ENCODE measurements at places on chromosomes 5 and 9.
A peak's percentile ranks its signal among the peaks of the same experiment; 100 is the strongest.

GRCh38 chr5:143992496-143992895, 178.0 kb downstream of the YIPF5 start:
- DNase-seq, result no peak

- no peak for DNase-seq
Observed at GRCh38 chr9:126893079-126893478, 21.5 kb upstream of the RALGPS1 start.

- no peak for DNase-seq
Observed at GRCh38 chr5:107408564-107408963, 262.2 kb downstream of the EFNA5 start.

- peak; percentile 35 for DNase-seq
Observed at GRCh38 chr9:22228542-22228941, 218.1 kb upstream of the DMRTA1 start.

DNA sequence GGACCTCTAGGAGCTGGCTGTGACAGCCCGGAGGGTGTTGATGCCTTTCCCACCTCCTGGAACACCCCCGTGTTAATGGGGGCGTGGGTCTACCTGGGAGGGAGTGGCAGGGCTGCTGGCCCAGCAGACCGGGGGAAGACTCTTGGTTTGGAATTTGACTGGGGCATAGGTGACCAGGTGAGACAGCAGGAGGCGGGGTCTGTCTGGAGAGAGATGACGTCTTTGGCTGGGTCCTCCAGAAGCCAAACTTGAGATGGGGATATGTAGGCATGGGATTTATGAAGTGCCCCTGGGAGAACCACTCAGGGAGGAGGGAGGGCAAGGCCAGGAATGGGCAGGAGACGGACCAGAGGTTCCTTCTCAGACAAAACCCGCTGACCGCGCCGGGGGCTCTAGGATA, 42.6 kb downstream of the NEK6 start:
- no peak for DNase-seq

GRCh38 chr9:114207034-114207810, 51.9 kb downstream of the COL27A1 start:
- peak; percentile 79 for DNase-seq

GRCh38 chr5:94623877-94624276, 5.4 kb downstream of the SLF1 start:
- DNase-seq, result no peak

GRCh38 chr5:27821681-27822080, 783.3 kb upstream of the CDH9 start:
- DNase-seq, result peak; percentile 4

DNA sequence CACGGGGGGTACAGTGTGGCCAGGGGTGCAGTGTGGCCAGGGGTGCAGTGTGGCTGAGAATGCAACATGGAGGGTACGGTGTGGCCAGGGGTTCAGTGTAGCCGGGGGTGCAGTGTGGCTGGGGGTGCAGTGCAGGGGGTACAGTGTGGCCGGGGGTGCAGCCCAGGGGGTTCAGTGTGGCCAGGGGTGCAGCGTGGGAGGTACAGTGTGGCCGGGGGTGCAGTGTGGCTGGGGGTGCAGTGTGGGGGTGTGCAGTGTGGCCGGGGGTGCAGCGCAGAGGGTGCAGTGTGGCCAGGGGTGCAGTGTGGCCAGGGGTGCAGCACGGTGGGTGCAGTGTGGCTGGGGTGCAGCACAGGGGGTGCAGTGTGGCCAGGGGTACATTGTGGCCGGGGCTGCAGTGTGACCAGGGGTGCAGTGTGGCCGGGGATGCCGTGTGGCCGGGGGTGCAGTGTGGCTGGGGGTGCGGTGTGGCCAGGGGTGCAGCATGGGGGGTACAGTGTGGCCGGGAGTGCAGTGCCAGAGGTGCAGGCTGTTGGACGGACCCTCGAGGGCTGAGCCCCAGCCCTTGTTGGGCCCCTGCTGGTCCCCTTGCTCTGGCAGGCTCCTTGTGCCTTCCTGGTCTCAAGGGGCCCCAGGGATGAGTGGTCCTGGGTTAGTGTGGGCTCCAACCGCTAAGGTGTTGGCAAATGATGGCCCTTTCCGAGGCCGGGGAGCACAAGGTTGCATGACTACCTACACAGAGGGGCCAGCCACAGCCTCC, 17.9 kb downstream of the TPPP start:
- no peak for DNase-seq

DNA sequence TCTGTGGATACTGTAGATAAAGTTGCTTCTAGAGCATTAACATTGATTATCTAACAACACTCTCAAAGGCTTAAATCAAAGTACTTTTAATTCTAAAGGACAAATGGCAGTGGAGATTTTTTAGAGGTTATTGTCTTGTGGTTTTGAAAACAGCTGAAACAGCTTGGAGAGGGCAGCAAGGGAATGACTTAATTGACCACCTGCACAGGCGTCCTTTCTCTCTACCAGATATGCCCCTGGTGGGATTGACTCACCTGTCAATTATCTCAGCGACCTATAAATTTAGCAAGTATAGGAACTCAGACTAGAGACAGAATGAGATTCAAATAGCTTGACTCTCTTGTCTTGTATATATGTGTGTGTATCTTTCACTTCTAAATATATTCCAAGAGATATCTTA, 13.5 kb downstream of the ARL14EPL start:
- no peak for DNase-seq

- DNase-seq, result no peak
Observed at GRCh38 chr9:13431222-13431536, 151.7 kb upstream of the MPDZ start.

DNA sequence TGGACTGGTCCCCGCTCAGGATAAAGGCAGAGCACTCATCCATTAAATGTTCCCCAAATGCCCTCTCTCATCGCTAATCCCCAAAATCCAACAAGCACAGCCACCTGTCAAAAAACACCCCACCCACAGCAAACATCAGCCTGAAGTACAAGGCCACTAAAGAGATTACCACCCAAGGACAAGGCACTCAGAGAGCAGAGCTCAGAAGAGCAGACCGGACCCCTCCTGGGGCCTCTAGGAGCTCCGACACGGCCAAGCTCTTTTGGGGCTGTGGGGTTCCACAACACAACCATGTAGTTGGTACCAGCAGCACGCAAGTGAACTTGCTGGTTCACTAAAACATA, 9.8 kb downstream of the VDAC1 start:
- DNase-seq, result no peak

- no peak for DNase-seq
Observed at GRCh38 chr9:89871871-89872331, 267.1 kb downstream of the GADD45G start.

DNA sequence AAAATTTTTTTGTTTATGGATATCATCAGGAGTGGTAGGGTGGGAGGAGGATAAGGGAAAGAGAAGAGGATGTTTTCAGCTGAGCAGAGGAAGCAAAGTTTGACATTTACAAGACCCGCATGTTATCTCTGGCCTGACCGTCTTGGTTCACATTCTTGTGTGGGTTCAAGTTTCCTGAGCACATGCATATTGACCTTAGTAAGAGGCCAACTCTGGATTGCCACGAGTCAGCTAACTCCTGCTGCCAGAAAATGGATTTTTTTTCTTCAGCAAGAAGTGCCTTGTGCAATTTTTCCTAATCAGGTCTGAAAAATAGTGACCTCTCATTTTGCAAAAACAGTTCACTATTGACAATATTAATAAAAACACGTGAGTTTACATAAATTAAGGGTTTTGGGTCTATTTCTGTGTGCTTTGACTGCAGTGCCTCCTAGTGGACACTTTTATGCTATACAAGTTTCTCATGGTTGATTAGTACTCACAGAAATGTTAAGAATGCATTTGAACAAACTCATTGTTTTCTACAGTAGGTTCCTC, 27.1 kb upstream of the BASP1 start:
- DNase-seq, result peak; percentile 64

DNA sequence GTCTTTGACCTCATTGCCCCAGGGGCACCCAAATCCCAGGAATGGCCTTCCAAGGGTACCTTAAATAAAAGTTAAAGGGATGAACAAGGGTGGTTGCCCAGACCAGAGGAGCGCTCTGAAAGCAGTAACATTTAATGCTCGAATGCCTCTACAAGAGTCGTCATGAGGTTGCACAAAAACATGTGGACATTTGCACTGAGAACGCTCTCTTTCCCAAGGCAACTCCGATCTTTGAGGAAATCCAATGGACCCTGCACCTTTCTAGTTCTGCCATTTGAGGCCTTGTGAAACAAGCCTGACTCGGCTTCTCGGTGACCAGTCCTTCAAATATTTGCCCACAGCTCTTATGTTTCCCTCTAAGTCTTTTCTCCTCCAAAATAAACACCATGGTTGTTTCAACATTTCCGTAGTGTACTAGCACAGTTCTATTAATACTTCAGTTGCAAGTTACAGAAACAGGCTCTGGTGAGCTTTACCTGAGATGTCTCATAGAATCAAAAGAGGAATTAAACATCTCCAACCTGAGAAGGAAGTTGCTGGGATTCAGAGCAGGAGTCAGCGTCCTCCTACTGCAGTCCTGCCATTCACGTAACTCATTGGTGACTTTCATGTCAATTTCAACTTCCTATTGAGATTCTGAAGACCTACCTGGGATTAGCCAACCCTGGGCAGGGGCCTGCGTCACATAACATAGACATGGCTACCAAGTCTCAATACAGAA, 168.8 kb upstream of the RAI14 start:
- DNase-seq, result no peak

- DNase-seq, result no peak
Observed at GRCh38 chr9:2473681-2474080, 147.9 kb upstream of the VLDLR start.

DNA sequence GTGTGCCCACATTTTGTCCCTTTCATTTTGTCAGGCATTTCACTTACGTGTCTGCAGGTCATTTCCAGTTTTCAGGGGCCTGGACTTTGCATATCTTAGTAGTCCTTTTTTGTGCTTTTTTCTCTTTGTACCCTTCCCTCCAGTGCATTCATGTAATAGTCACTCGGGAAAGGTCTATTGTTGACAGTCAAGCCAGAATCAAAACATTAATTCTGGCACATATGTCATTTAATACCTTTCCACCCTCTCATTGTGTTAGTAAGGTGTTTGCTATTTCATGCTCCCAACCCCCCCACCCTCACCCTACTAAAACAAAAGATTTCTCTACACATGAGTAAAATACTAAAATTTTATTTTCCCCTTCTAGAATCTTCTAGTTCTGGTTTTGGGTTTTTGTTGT, 42.7 kb downstream of the UGCG start:
- no peak for DNase-seq

- DNase-seq, result no peak
Observed at GRCh38 chr9:134778156-134778555, 102.5 kb upstream of the FCN2 start.

DNA sequence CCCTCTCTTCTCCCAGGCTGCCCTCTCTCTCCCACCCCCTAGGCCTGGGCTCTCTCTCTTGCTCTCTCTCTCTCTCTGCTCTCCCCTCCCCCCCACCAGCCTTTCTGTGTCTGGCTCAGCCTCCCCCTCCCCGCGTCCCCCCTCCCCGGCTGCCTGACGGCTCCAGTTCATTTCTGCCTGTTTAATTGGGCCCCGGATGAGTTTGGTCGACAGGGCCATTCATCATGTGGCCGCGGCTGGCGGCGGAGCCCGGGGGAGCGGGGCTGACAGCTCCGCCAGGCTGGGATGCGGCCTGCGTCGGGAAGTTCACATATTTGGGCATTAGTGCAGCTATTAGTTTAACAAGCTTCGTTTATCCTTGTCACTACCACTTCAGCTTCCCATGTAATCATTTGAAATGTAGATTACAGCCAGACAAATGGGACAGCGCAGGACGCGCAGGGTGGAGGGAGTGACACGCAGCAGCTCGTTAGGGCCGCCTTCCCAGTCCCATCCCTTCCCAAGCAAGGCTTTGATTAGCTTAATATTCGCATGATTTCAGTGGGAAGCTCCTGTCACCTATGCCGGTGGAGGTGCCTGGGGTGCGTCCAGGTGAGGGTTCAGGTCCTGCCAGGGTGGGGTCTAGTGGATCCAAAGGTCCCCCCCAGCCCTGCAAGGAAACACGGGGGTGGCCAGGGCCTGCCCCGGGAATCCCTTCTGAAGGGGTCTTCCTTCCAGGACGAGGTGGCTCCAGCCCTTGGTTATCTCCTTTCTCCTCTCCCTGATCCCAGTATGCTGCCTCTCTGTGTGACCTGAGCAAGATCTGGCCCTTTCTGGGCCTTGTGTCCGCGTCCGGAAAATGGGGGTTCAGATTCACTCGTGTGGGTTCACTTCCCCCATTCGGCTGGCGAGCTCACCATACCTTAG, 214.8 kb downstream of the PAX5 start:
- peak; percentile 18 for DNase-seq

DNA sequence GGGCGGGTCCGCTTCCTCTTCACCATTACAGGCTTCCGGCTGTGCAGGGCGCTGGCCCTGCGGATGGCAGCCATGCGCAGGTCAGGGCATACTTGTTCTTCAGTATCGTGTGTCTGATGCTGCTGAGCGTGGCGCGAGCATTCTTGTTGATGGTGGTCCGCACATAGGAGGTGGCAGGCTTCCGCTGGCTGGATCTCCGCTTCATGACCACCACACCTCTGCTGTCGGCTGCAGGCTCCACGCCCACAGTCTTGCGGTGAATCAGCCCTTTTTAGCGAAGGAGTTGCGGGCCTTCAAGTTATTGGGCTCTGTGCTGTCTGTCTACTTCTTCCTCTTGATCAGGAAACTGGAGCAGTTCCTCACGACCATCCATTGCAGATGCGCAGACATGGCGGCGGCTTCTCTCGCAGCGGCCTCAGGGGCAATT, 62.4 kb upstream of the ZNF608 start:
- DNase-seq, result no peak

GRCh38 chr5:160287378-160288051, 24.8 kb downstream of the CCNJL start:
- peak; percentile 38 for DNase-seq

DNA sequence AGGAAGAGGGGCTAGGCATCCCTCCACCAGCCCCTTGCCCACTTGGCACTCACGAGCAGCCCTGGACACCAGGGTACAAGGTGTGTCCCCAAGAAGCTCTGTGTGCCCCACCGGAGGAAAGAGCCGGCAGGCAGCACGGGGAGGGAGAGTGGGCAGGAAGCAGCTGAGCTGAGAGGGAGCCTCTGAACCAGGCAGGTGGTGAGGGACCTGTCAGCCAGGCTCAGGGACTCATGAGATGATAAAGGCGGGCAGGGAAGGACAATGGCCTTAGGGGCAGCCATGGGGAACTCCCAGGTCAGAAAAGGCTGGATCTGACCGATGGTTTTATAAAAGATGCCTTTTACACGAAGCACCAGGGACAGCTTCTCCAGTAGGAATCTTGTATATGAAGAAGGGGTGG, 112.0 kb downstream of the VAV2 start:
- DNase-seq, result no peak

GRCh38 chr9:106575823-106576222, 287.1 kb upstream of the ZNF462 start:
- DNase-seq, result no peak

GRCh38 chr5:55763746-55764420, 26.0 kb downstream of the DDX4 start:
- no peak for DNase-seq

All from cardiac muscle cell (in vitro differentiated cells and primary cell).